ENCODE measurements at places on chromosomes 7 and 10. TPM values are rescaled to one million over a fixed set of nuclear protein-coding genes. Genes with fewer than 3 reads are reported as not detected.

- DNase-seq: no peak
Measured at GRCh38 chr10:629186-629998, 60.1 kb downstream of the DIP2C start.

GRCh38 chr7:610531-611280 is 91.1 kb upstream of the PDGFA start:
- no peak for DNase-seq

DNA sequence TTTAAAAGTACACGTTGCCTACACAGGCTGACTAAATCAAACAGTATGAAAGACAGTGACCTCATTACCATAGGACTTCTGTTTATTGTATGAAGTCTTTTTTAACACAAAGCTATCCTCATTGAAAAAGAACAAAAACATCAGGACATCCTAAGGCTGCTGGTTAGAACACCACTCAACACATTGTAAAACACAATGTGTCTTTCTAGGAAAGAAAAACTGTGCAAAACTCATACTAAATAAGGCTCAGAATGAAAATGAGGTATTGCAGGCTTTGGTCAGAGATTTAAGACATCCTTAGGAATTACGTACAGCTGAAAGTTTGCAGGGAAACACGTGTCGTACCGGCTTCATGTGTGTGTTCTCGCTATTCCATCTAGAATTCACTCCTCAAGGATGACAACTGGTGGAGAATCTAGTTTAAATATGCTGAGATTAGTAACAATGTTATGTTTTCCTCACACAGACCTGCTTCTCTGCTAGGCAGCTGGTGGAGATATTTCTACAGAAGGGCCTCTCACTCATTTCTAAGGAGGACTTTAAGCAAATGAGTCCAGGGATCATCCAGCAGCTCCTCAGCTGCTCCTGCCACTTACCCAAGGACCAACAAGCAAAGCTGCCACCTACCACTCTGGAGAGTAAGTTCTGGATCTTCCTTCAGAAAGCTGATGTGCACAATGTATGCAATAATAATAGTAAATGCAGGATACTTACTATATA is 29.3 kb downstream of the SLC39A12 start:
- DNase-seq: no peak

- no peak for DNase-seq
Measured at GRCh38 chr10:43870968-43871439, 222.3 kb upstream of the ZNF32 start.

DNA sequence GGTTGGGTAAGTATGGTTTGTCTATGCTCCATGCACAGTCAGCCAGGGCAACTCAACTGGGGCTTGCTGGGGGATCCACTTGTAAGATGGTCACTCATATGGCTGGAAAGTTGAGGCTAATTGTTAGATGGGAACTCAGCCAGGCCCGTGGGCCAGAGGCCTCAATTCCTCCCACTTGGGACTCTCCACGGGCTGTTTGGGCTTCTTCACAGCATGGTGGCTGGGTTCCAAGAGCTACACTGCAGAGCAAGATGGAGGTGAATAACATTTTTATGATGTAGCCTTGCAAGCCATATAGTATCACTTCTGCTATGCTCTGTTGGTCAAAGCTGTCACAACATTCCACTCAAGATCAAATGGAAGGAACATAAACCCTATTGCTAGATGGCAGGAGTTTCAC is 39.2 kb downstream of the ELMO1 start:
- no peak for DNase-seq

DNA sequence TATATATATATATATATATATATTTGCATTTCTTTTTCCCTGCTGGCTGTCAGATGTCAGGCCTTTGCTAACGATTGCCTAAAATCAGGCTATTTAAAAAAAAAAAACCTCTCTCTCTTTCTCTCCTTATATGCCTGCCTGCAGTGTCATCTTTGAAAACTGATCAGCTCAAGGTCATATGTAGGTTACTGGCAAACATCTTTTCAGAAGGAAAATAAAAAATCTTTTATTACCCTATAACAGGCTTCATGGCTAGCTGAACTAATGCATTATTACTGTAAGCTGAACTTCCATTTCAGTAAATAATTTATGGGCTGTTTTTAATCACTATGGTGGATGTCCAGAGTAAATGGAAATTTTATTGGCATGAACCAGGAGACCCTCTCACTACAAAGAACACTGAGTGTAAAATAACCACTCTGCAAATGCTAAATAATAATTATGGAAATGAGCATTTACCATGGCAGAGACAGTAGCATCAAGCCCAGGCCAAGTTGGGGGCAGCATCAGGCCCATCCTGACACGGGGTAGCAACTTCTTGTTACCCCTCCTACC is 29.3 kb downstream of the HSPA12A start:
- DNase-seq: no peak

GRCh38 chr10:126840576-126841135 is 64.6 kb upstream of the DOCK1 start:
- no peak for DNase-seq

MRLN gene
- not detected for total RNA-seq

DNA sequence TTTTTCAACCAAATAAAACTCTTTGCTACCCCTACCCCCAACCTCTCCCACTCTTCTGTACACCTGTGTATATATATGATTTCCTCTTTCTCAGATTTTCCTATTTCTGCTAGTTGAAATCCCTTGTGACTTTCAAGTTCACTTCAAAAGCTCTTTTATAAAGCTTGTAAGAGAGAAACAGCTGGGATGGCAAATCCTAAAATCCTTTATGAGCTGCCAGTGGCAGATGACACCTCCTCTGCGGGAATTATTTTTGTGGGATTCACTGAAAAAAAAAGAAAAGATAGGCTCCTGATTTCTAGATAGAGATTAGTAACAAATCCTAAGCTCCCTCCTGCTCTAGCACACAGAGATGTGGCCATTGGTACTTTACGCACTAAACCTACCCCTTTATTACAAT is 92.9 kb downstream of the AHR start:
- DNase-seq: no peak

- DNase-seq: no peak
Measured at GRCh38 chr10:86798025-86798424, 41.6 kb downstream of the BMPR1A start.

ATRNL1 gene
- 8.0 TPM for total RNA-seq

TNS3 gene
- 62.3 TPM for total RNA-seq

TSPAN15 gene
- total RNA-seq: 426 TPM

CALHM3 gene
- not detected for total RNA-seq

OR2A7 gene
- not detected for total RNA-seq

GRCh38 chr7:28408105-28408959 is 4.0 kb upstream of the CREB5 start:
- no peak for DNase-seq

- DNase-seq: no peak
Measured at GRCh38 chr7:63998549-63998948, at the start of gene ZNF722. TSS of gene ZNF722 (plus strand) at chr7:63998849. CDS start at chr7:63998962, 113 bp downstream.

SFTPD gene
- not detected for total RNA-seq

GRCh38 chr10:12459340-12459739 is 110.0 kb downstream of the CAMK1D start:
- DNase-seq: no peak

MYL7 gene
- total RNA-seq: not detected

DNA sequence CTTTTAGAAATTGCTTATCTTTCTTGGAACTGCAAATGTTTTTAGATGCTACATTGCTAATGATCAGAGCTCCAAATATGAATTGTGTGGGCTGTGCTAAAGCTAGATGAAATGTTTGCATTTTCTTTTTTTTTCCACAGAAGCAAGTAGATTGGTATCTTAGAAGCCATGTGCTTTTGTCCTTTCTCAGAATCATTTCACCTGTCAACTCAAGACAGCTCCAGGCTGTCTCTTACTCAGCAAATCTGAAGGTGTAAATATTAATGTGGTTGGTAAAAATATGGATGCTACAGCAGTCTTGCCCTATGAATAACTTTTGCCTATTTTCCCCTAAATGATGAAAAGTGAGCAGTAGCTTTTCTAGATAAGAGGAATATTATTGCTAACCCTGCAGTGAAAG is 41.2 kb downstream of the AP3M1 start:
- no peak for DNase-seq

ZNF282 gene
- 33.3 TPM for total RNA-seq

- no peak for DNase-seq
Measured at GRCh38 chr7:18760631-18761445, 265.3 kb downstream of the HDAC9 start.

DNA sequence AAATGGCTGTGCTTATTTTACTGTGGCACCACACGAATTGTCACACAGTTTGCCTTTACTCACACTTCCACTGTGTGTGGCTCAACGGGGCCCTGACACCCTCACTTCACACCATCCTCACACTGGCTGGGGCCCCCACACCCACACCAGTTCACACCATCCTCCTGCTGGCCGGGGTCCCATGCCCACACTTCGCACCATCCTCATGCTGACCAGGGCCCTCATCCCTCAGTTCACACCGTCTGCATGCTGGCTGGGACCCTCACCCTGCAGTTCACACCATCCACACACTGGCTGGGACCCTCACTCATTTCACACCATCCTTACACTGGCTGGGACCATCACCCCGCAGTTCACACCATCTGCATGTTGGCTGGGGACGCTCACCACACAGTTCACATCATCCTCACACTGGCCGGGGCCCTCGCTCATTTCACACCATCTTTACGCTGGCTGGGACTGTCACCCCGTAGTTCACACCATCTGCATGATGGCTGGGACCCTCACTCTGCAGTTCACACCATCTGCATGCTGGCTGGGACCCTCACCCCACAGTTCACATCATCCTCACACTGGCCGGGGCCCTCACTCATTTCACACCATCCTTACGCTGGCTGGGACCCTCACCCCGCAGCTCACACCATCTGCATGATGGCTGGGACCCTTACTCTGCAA is 36.0 kb downstream of the BRI3 start:
- no peak for DNase-seq

SNX10 gene
- 7.2 TPM for total RNA-seq

CYP3A7 gene
- total RNA-seq: not detected

DNA sequence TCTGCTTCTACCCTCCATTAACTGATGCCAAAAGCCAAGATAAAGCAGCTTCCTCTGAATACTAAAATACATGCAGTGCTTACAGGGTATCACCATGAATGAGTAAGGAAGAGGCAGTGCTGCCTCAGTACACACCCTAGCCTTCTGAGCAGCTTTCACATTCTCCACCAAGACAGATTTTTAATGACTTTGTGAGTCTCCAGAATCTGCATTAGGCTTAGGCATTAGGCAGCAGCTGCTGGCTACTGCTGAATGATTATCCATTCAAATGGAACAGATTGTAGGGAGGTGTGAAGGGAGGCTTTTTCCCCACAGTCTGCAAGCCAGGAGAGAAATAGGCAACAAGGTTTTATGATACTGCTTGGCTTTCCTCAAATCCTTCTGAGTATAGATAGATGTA is 1226.7 kb upstream of the LRRN3 start:
- DNase-seq: no peak

PKD2L1 gene
- not detected for total RNA-seq

DNA sequence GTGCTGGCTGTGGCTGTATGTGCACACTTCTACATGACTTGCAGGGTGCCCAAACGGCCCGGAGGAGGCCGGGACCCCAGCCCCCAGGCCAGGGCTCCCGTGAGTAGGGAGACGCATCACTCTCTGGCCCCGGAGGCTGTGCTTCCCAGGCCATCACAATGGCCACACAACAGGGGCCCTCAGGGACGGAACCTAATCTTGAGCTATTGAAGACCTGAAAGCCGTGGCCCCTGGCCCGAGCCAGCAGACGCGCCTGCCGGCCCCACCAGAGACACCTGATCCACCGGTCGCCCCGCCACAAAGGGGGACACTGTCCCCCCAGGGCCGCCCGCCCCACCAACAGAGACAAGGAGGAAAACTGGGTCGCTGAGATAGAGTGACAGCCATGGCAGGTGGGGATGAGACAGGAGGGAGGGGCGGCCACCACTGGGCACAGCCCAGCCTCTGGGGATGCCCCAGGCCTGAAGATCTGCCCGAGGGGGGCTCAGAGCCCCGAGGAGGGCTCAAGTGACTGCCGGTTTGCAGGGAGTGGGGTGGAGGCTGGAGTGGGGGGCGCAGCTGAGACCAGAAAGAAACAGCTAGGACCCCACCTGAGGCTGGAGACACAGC is 10.2 kb upstream of the LFNG start:
- DNase-seq: no peak

FOXI2 gene
- total RNA-seq: not detected

NAT16 gene
- not detected for total RNA-seq

DNA sequence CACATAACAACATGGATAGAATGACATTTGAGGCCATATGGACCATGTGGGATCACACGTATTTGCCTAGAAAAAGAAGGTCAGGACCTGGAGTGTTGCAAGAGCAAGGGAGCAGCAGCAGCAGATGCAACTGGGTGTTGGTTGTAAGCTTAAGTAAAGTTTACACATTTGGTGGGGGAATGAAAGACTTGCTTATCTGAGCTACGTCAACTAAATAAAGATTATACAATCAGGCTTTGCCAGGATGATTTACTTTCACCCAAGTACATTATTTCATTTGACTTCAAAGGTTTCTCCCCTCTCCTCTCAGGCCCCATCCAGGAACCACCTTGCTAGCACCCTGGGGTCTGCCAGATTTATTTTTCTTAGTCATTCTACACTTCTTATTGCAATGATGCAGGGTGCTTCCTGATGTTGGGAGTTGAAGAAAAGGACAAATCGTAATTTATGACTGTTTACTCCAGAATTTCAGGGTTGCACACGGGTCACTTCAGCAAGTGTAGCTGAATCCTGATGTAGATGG is 591.9 kb upstream of the IGFBP3 start:
- no peak for DNase-seq

DNA sequence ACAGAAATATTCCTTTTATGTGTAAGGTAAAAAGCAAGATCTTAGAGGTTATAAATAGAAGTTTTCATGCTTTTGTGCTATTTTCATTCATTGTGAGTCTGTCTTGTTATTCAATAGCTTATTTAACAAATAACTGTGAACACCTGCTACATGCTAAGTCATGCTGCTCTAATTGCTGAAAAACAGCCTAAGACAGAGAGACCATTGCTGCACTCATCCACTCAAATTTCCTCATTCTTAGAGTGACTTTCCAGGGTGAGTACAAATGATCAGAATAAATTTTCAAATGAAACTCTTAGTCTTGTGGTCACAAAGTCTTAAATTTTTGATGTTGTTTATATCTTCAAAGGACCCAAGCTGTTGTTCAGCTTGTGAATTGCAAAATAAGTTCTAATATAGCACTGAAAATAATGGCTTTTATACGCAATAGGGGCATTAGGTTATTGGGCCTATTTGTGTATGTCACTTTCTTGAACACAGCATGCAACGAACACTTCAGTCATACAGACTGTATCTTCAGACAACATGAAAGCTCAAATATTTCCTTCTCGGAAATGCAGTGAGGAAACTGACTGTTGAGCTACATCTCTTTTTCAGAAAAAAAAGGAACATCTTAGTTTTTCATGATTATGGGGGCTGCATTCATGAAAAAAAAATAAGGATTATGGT is 247.9 kb upstream of the PCDH15 start:
- DNase-seq: no peak

DNA sequence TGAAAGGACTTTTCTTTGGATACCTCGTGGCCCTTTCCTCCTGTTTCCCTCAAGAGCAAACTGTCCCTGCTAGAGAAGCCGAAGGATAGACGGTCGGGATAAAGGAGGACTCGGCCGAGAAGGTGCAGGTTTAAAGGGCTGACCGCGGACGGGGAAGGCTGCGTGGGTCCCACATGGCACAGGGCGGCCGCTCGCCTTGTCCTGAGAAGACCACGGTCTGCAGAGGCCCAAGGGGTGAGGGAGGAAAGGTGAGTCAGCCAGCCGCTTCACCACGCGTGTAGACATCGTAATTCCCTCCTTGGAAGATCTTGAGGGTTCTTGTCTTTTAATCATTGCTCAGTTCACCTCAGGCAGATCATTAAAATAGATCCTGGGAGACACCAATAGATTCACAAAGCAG is 253.8 kb downstream of the DPP6 start:
- DNase-seq: no peak

TLL2 gene
- total RNA-seq: 4.0 TPM

- DNase-seq: no peak
Measured at GRCh38 chr7:71484380-71484779, 352.4 kb downstream of the GALNT17 start.

Measured in glomerular endothelial cell (primary cell).